Activated CD4-positive, alpha-beta memory T cell treated with anti-CD3 and anti-CD28 coated beads for 36 hours (primary cell): ENCODE measurements at places on chromosomes 11 and 22. TPM values are rescaled to one million over a fixed set of nuclear protein-coding genes. Genes with fewer than 3 reads are reported as not detected.

Gene RFPL2
- total RNA-seq: 0.52 TPM

DNA sequence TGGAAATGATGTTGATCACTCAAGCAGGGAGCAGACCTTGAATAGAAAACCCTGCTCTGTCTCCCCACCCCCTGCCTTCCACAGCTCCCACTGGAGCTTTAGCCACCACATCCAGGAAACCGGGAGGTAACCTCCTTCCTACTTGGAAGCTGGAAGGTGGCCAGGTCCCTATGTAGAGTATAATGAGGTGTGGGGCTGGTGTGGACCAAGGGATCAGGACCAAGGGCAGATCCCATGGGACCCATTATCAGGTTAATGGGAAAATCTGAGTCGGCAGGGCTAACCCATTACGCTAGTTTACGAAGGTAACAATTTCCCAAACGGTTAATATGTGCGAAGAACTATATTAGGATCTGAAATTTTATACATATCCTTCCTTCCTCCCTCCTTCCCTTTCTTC is 321.9 kb downstream of the MIAT start:
- no peak for DNase-seq

- no peak for DNase-seq
These were observed 24.0 kb downstream of the PLAAT3 start for GRCh38 chr11:63590024-63590788.

DNA sequence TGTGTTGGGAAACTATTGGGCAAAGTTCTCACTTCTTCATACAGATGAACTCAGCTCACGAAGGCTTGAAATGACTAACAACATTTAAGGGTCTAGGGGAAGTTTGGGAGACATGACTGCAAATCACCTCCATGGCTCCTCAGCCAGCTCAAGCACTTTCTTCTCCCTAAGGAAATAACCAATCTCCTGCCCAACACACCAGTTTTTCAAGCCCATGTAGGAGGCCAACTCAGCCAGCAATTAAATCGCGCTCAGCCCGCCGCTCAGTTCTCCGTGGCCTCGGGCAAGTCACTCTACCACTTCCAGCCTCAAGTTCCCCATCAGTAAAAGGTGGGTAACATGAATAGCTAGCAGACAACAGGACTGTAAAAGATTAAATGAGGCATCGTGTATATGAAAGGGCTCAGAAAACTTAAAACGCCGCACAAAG is 796 bp downstream of the POLDIP3 start:
- DNase-seq: peak; percentile 38

GRCh38 chr22:21100149-21101032 is 54.6 kb downstream of the LRRC74B start:
- no peak for DNase-seq

GRCh38 chr11:16543642-16544041 is 187.3 kb upstream of the SOX6 start:
- no peak for DNase-seq

Gene KRTAP5-9
- total RNA-seq: 0.27 TPM

Gene ART5
- total RNA-seq: not detected

DNA sequence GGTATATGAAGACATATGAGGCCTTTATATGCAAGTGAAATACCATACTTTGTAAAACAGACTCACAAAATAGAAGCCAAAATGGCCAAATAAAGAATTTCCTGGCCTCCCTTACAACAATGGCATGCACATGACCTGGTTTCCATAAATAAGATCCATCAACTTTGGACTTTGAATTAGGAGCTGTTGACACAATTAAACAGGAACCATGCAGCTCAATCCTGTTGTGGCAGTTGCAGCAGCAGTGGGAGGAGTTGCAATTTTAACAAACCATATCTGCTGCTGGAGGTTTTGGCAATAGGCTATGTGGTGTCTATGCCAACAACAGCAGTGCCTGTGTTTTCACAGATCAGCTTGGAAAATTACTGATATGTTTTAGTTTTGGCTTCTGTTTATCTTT is 818.6 kb downstream of the FAM181B start:
- DNase-seq: no peak

GRCh38 chr11:57379732-57380131 is 1.2 kb downstream of the PRG3 start:
- no peak for DNase-seq

Gene CD6
- total RNA-seq: 271 TPM

GRCh38 chr22:21025266-21025665 is 7.1 kb downstream of the SLC7A4 start:
- DNase-seq: peak; percentile 26

Gene PANX3
- total RNA-seq: not detected

DNA sequence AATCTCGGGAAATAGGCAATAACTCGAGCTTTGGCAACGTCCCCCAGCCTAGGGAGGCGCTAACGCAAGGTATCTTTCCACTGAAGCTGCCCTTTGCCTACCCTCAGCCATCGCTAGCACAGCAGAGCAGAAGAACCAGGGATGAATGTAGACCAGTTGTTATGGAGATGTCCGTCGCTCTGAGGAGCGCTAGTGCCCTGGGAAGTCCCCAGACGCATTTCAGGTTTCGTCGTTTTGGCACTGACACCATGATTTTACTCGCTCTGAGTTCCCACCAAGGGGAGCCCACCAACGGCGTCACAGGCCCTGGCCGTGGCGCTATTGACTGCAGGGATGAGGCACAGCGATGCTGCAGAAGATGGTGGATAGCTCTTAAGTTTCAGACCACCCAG is 22.7 kb upstream of the BDNF start:
- DNase-seq: no peak

Gene GSC2
- not detected for total RNA-seq

Gene CDC45
- total RNA-seq: 130 TPM

Gene RGL4
- 9.1 TPM for total RNA-seq

DNA sequence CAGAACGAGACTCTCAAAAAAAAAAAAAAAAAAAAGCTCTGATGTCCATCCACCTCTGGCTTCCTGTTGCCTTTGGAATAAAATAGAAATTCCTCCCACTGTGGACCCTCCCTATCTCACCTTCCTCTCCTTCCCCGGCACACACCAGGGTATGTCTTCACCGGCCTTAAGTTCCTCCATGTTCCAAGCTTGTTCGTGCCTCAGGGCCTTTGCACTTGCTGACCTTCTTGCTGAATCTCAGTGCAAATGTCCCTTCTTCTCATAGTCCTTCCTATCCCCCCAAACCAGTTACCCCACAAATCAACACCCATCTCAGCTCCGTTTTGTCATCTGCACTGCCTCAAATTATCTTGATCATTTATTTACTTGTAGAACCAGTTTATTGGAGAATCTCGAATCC is 20.6 kb downstream of the IFT27 start:
- no peak for DNase-seq

DNA sequence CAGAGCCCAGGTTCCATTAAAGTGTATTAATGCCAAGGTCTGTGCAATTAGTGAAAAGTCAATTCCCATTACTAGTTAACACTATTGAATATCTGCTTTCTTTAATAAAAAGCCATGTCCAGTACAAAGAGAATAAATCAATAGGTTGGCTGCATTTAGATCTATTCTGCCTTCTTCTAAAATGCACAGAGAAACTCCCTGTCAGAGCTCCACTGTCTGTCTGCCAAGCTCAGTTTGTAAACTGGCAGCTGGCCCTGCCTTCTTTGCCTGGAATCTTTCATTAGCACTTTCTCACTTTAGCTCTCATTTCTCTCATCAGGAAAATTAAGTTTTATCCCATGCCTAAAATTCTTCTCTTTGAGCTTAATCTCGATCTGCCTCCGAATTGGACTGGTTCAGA is 35.6 kb downstream of the ARL14EP start:
- no peak for DNase-seq

- DNase-seq: no peak
These were observed 43.6 kb downstream of the ARFGAP3 start for GRCh38 chr22:42813501-42813900.

DNA sequence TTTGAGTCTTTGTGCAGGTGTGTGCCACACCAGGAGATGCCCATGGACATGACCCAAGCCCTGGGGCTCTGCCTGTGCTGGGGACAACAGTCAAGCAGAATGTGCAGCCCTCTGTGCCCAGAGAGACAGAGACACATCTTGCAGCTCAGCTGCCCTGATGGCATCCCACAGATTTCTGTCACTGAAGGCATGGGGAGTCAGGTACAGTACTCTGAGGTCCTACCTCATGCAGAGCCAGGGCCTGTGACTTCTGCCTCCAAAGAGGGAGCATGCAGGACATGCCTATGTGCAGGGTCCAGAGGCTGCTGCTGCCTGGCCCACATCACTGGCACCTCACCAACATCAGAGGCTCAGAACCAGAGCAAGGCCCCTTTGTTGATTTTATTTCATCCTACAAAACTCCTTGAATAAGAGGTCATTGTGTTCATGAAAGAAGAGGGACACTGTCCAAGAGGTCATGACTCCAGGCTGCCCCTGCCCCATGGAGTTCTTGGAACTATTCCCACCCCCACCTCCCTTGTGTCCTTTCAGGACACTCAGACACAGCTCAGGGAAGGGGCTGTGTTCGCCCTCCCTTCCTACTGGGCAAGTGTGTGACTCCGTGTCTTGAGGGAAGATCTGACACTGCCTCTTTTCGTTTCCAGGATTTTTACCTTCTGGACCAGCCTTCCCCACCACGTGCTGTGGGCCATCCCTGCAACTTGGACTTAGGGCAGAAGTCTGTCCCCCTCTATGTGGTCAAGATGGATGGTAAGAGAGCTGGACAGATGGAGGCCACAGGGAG is 62.3 kb downstream of the BTG4 start:
- no peak for DNase-seq

DNA sequence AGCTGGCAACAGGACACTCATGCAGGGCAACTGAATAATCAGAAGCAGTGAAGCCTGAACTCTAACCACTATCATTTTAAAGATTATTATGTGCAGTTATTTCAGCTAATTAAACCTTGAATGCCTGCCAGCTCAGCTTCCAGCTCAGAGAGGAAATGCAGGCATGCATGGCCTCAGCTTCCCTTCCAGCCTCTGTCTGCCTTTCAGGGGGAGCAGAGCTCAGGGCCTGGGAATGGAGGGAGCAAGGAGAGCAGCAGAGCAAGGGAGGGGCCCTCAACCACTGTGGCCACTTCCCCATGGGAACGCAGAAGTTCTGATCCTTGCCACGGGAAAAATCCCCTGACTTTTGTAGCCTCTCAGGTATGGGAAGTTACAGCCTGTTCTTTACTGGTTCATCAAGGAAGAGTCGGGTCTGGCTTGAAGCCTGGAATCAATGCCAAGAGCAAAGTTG is 32.5 kb upstream of the APLNR start:
- no peak for DNase-seq

Gene MS4A6E
- not detected for total RNA-seq

- no peak for DNase-seq
These were observed 69.7 kb downstream of the GAB2 start for GRCh38 chr11:78347956-78348355.

DNA sequence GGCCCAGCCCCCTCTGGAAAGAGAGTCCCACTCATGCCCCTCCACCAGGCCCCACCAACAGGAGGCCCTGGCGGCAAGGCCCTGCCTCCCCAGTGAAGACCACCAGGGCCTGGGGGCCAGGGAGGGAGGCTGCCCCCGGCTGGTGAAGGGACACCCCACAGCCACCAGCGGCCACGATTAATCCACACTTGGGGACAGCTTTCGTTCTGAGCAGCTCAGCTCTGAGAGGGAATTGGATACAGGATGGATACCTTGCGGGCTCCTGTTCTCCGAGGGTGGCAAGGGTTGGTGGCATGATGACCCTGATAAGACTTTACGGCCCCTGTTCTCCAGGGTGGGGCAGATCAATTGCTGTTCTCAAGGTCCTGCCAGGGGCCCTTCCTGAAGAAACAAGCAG is 6.9 kb upstream of the NLRP6 start:
- peak; percentile 8 for DNase-seq

GRCh38 chr22:20421507-20421874 is 16.1 kb downstream of the SCARF2 start:
- DNase-seq: no peak

Gene RAPSN
- not detected for total RNA-seq

DNA sequence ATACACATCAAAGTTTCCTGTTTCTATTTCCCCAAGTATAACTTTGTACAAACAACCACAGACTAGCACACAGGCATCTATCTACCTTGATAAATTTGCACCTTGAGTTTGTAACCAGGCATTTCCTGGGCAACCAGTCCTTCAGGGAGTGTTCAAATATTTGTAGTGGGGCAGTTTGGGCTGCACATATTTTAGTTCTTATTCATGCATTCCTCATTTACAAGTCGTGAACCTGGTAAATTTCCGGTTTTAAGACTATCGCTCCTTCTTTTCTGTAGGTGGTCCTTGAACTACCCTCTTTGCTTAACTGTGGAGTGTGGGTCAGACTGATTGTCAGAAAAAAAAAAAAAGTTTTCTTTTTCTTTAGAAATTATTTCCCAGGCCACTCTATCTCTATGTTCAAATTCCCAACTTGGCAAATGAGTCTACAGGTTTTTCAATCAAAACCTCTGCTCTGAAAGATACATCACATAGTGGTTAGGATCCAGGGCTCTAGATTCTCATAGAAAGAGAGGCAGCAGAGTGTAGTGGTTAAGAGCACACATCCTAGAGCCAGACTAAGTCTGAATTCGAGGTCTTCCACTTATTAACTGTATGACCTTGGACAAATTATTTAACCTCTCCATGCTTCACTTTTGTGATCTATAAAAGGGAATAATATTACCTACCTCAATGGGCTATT is 201.5 kb downstream of the SOX6 start:
- no peak for DNase-seq

Gene DSCAML1
- total RNA-seq: 0.67 TPM

DNA sequence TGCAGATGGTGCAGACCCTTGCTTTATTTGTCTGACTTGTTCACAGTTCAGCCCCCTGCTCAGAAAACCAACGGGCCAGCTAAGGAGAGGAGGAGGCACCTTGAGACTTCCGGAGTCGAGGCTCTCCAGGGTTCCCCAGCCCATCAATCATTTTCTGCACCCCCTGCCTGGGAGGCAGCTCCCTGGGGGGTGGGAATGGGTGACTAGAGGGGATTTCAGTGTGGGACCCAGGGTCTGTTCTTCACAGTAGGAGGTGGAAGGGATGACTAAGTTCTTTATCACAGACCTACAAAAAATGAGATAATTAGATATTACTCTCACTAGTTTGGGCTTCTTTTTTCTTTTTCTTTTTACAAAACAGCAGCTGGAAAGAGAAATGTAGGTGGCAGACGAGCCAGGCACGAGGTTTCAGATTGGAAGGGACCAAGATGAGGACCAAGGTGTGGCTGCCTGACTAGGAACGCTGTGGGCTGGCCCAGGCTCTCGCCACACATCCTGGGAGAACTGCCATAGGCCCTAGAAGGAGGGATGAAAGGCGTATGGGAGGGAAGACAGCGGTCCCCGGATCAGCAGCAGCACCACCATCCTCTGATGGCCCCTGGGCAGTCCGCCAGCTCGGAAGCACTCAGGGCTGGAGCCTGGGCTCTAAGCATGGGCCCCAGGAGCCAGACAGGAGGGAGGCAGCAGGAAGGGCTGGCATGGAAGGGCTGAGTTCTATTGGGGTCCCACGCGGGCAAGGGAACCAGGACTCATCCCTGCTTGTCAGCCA is 14.2 kb downstream of the TXN2 start:
- no peak for DNase-seq

Gene MAML2
- total RNA-seq: 24.2 TPM

- no peak for DNase-seq
These were observed 43.0 kb upstream of the WNT11 start for GRCh38 chr11:76249195-76249741.

DNA sequence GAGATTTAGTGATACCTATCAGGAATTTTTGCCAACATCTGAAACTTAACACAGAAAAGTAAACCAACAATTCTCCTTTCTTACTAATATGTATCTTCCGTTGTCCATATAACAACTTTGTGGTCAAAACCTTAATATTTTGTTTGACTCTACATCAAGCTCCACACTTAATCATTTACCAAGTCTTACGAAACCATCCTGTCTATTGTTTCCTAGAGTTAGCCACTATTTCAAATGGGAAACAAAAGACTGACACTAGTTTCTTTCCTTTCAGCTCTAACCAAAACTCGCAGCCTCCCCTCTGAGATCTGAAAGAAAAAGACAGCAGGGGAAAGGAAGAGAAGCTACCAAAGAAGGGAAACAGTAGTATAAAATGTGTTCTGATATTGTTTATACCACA is 26.5 kb upstream of the PRDM10 start:
- no peak for DNase-seq
